ENCODE measurements at places on chromosomes 6 and 20.
A peak's percentile ranks its signal among the peaks of the same experiment; 100 is the strongest.

DNA sequence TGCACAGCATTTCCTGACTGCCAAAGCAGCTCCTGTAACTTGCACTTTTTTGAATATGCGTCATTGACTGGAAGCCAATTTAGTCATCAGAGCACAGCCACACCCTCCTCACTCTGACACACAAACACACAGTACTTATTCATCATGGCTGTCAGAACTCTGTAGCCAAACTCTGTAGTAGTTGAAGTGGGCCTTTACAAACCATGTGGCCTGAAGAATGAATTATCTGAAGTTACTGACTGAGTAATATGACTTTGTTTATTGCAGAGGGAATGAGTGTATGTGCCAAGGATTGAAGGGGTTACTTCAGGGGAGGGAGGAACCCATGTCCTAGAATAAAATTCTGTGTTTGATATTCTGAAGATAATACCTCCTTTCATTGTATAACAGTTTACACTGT lies 102.7 kb downstream of the FIG4 start:
- DNase-seq = peak; percentile 90

GRCh38 chr6:47057830-47058540 lies 15.9 kb upstream of the ADGRF1 start:
- no peak for DNase-seq

- DNase-seq = no peak
Observed at GRCh38 chr6:3358413-3359100, 98.3 kb downstream of the SLC22A23 start.

- no peak for DNase-seq
Observed at GRCh38 chr6:93105017-93105416, 314.3 kb downstream of the EPHA7 start.

DNA sequence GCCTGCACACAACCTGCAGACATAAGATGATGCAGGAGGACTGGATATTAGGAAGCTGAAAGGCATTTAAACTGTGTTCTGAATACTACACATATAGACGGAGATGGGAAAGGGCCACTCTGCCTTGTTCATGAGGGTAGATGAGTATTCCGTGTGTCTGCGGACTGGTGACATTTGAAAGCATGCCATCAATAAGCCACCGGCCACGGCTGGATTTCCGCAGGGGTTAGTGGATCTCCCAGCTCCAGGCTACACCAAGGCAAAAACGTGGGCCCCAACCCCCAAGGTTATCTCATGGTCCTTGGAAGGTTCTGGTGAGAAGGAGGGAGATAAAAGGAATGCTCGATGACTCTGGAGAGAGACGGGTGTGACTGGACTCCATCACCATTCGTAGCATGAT lies 78.6 kb upstream of the THBS2 start:
- DNase-seq = no peak

DNA sequence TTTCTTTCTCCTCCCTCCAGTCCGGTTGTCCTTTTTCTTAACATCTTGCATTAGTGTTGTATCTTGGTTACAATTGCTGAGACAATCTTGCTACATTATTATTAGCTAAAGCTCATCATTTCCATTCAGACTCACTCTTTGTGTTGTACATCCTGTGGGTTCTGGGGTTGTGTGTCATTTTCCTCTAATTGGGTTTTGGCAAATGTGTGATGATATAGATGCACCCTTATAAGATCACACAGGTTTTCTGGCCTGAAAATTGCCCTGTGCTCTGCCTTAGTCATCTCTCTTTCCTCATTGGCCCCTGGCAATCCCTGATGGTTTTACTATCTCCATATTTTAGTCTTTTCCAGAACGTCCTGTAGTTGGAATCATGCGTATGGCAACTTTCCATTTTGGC lies 60.1 kb downstream of the PPP1R14C start:
- no peak for DNase-seq

GRCh38 chr6:53992522-53992921 lies 118.7 kb upstream of the MLIP start:
- DNase-seq = no peak

- no peak for DNase-seq
Observed at GRCh38 chr6:31426395-31427354, 23.3 kb downstream of the MICA start.

Data from GM04504 (cell line).